Amniotic epithelial cell (primary cell): ENCODE measurements at places on chromosomes 7 and 10.

- peak; percentile 38 for DNase-seq
Observed at GRCh38 chr7:74481458-74482196, 27.9 kb downstream of the GTF2IRD1 start.

- no peak for DNase-seq
Observed at GRCh38 chr10:13681095-13681494, 94.3 kb downstream of the PRPF18 start.

DNA sequence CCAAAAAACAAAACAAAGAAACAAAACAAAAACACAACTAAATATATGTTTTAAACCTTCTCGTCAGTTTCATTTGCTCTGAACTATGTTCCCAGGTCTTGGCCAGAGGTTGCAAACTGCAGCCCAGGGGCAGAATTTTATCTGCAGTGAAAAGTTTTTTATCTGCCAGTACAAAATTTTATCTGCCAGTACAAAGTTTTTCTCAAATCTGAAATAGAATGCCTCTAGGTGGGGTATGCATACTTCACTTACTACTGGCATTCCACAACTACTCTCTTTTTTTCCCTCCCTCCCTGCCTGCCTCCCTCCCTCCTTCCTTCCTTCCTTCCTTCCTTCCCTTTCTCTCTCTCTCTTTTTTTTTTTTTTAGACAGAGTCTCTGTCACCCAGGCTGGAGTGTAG lies 9.4 kb upstream of the CLDN3 start:
- DNase-seq: peak; percentile 12

DNA sequence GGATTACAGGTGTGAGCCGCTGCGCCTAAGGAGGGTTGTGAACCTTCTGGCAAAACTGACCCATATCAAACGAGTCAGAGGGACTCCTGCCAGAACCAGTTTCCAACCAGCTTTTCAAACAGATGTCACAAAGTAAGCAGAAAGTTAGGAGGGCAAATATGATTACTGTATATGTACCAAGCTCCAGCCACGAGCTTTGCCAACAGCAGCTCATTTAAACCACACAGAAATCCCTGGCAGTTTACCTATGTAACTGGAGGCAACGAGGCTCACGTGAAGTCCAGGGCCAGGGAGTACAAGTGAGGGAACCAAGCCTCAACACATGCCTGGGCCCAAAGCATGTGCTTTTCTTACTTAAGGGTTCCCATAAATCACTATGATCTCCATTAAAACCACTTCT lies 12.5 kb upstream of the DAGLB start:
- no peak for DNase-seq

GRCh38 chr10:30583778-30584415 lies 45.7 kb downstream of the LYZL2 start:
- peak; percentile 74 for DNase-seq

DNA sequence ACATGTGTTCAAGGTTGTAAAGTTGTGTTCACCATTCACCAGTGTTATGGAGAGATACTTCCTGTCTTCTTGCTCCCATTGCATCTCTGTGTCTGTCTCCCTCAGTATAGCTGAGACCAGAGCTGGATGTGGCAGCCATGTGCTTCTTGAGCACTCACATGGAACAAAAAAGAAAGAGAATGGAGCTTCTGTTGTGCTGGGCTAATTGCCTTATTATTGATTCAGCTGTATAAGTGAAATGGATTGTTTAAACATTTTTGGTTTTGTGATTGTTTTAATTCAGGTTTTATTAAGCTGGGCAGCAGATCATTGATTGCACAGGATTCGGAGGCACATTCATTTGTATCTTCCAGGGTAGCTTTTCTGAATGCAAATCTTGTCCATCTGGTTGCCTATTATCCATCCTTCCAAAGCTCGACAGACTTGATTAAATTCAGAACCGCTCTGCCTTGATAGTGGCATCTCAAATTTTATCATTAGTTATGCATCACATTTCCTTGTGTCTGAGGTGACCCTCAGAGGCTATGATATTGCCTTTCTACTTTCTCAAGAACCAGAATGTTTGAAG lies 119.9 kb downstream of the CCNY start:
- no peak for DNase-seq

GRCh38 chr10:95501203-95502094 lies 59.7 kb downstream of the SORBS1 start:
- no peak for DNase-seq

DNA sequence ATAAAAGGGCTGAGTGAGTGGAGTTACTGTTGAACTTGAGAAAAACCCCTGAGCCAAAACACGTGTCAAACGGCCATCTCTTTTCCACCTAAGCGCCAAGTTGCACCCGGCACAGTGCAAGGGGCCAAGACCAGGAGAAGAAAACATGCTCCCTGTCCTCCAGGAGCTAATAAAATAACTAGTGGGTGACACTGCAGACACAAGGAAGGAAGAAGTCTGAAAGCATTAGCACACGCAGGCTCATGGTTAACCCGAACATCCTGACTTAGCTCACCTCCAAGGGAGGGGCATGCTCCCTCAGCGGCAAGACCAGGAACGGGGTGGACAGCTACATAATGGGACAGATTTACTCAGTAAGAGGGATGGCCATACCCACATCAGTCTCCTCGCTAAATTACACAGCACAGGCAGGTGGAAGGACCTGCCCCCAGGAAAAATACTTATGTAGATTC lies 65.0 kb downstream of the PIP4K2A start:
- no peak for DNase-seq

DNA sequence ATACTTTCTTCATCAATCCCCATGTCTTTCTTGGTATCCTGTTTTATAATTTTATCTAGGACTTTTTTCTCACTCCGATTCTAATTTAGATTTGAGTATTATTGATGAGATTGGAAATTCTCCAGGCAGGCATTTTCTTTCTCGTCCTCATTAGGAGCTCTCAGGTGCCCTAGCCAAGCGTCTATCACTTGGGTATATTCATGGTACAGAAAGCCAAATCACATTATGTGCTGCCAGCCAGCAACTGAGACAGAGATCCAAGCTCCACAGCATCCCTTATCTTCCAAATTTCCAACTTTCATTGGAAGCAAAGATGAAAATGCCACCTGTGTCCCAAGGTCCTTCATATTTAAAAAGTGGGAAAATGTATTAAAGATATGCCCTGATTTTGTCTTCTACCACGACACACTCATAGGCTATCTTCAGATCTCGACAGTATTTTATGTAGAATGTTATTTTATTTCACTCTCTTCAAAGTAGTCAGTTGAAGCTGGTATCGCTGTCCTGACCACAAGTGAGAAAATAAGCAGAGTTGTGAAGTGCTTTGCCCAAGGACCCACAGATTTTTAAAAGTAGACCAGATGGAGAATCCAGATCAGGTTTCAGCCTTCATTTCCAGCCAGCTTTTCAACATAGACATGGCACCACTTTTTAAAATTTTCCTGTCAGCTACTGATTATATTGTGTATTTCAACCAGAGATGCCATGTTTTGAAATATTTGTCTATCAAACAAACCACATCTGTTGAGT lies 773.4 kb downstream of the CNTNAP2 start:
- no peak for DNase-seq

GRCh38 chr7:103127006-103127405 lies 21.9 kb downstream of the NAPEPLD start:
- DNase-seq: no peak

DNA sequence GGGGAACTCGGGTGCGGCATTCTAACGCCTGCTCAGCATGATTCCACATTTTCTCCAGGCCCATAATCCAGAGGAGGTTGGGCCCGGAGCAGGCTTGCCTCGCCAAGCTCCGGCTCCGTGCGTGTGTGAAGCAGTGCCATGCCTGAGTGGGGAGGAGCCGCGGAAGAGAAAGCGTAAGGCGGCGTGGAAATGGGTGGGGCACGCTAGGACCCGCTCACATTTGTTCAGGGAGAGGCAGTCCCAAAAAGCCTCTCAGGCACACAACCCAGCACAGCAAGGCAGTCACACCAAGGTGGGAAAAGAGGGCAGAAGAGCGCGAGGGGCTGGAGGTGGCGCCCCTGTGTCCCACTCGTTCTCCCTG lies 695 bp upstream of the VDAC2 start:
- peak; percentile 66 for DNase-seq

GRCh38 chr10:62076891-62077290 lies 175.4 kb downstream of the ARID5B start:
- DNase-seq: peak; percentile 75

- no peak for DNase-seq
Observed at GRCh38 chr10:98169379-98169778, 34.9 kb downstream of the R3HCC1L start.

- no peak for DNase-seq
Observed at GRCh38 chr7:115578576-115578975, 452.0 kb downstream of the TFEC start.

GRCh38 chr7:98287486-98287959 lies 6.0 kb downstream of the BRI3 start:
- no peak for DNase-seq

GRCh38 chr10:126215746-126216631 lies 172.3 kb downstream of the ADAM12 start:
- peak; percentile 84 for DNase-seq

GRCh38 chr10:5355594-5356301 lies 9.0 kb upstream of the UCN3 start:
- no peak for DNase-seq

GRCh38 chr7:18724318-18724717 lies 228.8 kb downstream of the HDAC9 start:
- DNase-seq: peak; percentile 52

GRCh38 chr10:22997096-22997495 lies 69.2 kb downstream of the ARMC3 start:
- peak; percentile 10 for DNase-seq

DNA sequence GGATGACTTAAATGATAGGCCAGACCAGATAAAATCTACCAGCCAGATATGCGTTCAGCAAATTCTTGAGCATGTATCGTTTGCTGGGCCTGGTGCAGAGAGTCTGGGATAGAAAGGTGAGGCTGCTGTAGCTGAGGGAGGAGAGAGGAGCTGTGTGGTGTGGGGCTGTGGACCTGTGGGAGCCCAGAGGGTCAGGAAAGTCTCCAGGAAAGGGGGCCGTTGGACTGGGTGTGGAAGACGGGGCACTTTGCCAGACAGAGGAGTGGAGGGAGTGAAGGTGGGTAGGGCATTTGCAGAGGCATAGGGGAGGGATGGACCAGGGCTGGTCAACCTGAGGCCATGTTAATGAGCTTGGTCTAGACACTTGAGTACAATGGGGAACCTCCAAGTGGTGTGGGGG lies 124.7 kb upstream of the UNC5B start:
- DNase-seq: no peak

DNA sequence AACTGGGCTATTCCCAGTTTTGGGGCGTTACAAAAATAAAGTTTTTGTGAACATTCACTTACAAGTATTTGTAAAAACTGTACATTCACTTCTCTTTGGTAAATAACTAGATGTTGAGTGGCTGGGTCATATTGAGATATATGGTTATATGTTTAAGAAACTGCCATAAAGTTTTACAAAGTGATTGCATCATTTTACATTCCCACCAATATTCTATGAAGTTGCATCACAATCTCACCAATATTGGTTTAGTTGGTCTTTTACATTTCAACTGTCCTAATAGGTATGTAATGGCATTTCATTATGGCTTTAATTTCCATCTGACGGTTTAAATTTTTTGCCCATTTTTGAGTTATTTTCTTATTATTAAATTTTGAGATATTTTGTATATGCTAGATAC lies 251.7 kb upstream of the GNAI1 start:
- DNase-seq: no peak

DNA sequence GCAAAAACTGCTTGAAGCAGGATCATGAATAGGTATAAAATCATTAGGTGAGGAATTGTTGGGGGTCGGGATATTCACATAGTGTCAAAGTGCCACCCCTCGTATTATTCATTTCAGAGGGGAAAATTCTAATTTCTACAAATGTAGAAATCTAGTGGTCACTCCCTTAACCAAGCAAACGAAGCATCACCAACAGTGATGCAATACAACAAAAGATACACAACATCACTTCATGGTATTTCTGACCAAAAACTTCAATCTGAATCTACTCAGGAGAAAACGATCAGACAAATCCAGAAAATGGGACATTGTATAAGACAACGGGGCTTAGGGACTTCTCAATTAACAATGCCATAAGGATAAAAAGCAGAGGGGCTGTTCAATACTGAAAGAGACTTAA lies 26.3 kb upstream of the FAM170B start:
- DNase-seq: no peak

GRCh38 chr10:127649642-127650041 lies 87.3 kb upstream of the FOXI2 start:
- DNase-seq: no peak

GRCh38 chr7:78195281-78195680 lies 396.7 kb downstream of the PHTF2 start:
- no peak for DNase-seq

DNA sequence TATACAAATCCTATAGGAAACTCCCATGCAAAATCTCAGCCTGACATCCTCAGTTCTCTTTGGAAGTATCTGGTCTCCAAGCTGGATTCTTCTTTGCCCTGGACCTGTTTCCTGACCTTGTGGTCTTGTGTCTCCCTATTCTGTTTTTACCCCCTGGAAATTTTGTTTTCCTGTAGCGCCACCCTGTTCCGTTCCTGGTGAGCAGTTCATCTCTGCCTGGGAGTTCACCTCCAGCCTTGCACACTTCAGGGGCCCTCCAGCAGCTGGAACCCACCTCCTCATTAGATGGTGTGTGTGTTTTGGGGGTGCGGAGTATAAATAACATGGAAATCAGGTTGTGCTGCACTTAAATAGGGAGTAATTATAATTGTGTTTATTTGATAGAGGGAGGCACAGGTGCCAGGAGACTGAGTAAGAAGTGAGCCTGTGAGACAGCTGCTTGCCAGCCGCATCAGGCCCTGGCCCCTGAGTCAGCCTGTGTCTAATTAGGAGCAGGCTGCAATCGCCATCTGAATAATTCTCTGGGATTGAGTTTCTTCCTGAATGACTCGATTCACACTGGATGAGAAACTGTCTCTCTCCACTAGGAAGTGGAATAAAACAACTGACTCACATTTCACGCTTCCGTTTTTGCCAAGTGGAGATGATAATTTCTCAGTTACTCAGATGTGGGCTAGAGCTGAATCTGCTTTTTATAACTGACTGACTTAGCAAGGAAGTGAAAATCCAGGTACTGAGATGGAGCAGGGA lies 69.4 kb upstream of the HECTD2 start:
- DNase-seq: peak; percentile 90

GRCh38 chr7:77329466-77330168 lies 86.5 kb downstream of the GSAP start:
- no peak for DNase-seq

- no peak for DNase-seq
Observed at GRCh38 chr10:114492351-114493037, 88.2 kb upstream of the AFAP1L2 start.

DNA sequence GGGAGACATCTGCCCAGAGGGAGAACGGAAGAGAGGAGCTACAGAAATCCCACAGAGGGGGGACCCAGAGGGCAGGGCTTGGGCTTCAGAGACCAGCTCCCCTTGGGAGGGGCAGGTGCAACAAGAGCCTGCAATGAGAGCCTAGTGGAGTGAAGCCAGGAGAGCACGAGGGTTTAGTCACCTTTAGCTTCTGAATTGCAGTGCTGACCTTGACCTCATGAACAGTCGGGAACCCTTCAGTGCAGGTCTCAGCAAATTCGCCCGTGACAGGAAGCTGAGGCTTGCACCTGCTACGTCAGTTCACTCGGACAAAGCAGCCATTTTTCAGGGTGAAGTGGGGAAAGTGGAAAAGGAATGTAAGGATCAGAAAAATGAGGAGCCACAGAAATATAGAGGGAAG lies 306.8 kb upstream of the CDC14C start:
- no peak for DNase-seq
